ENCODE measurements at places on chromosomes 5 and 9.

- DNase-seq, result peak; percentile 41
These were observed 276.8 kb upstream of the CLINT1 start for GRCh38 chr5:158135682-158136179.

DNA sequence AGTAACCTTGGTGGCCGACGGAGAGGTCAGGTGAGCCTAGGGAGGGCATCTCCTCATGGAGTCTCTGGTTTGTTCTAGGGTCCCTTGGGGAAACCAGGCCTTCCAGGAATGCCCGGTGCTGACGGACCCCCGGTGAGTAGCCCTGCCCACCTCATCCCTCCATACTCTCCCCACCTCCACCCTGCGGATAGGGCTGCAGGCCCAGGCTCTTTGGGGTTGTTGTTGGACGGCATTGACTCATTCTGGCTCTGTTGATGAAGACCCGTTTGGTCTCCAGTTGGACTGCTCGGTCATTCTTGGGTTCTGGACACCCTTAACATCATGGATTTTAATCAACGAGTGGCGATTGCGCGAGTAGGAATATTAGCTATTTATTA lies 112.3 kb upstream of the FCN2 start:
- no peak for DNase-seq

- no peak for DNase-seq
These were observed 18.4 kb downstream of the AGXT2 start for GRCh38 chr5:35029333-35029732.

GRCh38 chr5:111234125-111234524 lies 9.9 kb downstream of the CAMK4 start:
- no peak for DNase-seq

- DNase-seq, result no peak
These were observed 10.7 kb upstream of the AGPAT2 start for GRCh38 chr9:136697821-136698526.

DNA sequence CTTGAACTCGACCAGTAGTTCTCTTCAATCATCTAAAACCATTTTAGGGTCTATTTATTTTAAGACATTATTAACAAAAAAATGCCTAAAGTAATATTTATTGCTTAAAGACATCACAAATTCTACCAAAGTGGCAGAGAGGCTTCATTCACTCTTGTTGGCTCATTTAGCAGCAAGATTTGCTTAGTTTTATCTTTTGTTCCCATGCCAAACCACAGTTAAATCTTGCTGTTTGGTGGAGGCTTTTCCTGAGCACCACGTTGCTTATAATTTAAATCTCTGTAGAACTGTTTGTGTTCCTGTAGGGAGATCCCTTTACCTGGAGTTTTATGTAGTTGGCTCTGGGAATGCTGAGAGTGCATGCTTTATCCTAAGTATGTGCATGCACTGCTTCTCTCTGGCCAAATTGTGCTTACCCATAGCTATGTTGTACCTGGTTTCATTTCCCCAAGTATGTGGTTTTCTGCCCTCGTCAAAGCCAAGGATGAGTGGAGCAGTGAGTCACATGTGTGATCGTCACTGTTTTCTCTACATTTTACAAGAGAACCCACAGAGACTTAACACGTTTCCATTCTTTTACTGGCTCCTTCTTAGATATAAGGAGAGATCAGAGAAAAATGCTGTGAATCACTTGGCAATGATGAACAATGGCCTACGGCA lies 42.1 kb upstream of the MAST4 start:
- no peak for DNase-seq

DNA sequence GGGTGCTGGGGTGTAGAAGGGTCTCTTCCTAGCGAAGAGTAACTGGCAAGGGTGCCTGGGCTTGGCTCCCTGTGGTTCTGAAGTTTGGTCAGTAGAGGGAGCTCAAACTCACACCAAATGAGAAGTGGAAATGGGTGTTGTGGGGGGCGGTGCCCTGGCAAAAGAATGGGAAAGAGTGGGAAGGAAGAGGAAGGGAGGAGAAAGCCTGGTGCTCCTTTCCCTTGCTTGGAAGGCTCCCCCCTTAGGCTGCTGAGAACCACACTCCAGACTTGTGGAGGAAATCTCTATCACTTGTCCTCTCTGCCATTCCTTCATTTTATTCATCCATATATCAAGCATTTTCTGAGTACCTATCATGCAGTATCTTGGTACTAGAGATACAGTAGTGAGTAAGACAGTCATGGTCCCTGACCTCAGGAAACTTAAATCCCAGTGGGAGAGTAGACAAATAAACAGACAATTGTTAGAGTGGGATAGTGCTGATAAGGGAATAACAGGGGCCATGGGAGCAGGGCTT lies 13.0 kb downstream of the SLC4A9 start:
- DNase-seq, result peak; percentile 61

GRCh38 chr5:142201471-142201887 lies 92.9 kb downstream of the NDFIP1 start:
- no peak for DNase-seq

GRCh38 chr9:123999661-124000060 lies 11.9 kb upstream of the LHX2 start:
- DNase-seq, result no peak

- peak; percentile 14 for DNase-seq
These were observed 140.5 kb downstream of the NPR3 start for GRCh38 chr5:32851559-32852173.

DNA sequence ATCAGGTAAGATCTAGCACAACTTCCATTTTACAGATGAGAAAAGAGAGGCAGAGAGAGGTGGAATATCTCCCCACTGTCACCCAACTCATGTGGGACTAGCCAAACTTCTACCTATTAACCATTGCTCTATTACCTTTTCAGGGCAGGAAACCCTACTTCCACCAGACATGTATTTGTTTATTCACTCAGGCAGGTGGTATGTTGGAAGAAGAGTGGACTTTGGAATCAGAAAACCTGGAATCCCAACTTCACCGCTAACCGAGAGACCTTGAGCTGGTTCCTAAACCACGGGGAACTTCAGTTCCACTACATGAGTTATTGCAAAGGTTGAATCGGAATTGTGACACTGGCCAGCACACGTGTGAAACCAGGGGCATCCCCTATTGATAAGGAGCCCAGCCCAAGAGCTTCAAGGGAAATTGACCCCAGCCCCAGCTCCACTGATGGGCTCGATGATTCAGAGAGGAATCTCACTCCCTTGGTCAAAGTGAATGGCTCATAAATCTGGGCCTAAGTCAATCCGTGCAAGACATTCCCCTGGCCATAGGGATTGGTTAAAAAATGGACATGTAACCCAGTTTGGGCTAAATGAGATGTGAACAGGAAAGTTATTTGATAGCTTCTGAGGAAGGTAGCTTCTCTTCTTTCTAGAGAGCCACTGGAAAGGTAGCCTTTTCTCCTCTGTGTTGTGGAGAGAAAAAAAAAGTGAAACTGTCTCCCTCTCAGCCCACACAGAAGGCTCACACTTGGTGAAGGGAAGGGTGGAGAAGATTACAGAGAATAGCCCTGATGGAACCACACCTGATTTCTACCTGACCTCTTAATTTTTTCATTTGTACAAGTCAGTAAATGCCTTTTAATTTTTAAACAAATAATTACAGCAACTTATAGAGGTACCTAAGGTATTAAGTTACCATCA lies 5.5 kb upstream of the GLIS3 start:
- DNase-seq, result no peak

DNA sequence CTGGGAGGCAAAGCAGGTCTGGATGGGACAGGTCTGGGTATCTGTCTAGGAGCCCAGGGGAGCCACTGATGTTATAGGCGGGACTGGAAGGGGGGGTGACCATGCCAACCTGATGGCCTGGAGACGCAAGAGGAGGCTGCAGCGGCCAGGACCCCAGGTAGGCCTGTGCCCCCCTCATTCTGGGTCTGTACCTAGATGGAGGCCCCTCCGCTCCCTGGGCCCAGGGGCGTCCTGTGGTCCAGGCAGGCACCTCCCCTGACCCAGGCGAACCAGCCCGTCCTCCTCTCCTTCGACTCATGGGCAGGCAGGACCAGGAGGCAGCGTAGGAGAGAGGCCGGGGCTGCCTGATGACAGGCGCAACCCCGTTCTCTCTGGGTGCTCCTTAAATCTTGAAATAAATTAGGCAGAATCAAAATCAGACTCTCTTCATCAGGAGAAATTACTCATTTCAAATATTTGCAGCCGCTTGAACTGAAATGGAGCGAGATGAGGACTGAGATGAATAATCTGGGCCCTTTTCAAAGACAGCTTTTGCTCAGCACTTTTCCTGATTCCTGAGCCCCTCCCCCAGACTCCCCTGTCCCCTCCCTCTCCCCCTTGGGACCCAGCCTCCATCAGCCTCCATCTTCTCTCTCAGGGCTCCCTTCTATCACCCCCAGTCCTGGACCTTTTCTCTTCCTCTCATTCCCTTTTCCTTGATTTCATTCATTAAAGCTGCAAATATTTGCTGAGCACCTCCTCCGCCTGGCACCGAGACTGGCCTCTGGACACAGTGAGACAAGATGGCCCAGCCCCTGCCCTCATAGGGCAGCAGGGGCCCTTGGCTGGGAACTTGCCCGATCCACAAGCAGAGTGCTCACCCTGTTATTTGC lies 46.8 kb upstream of the IER5L start:
- no peak for DNase-seq

DNA sequence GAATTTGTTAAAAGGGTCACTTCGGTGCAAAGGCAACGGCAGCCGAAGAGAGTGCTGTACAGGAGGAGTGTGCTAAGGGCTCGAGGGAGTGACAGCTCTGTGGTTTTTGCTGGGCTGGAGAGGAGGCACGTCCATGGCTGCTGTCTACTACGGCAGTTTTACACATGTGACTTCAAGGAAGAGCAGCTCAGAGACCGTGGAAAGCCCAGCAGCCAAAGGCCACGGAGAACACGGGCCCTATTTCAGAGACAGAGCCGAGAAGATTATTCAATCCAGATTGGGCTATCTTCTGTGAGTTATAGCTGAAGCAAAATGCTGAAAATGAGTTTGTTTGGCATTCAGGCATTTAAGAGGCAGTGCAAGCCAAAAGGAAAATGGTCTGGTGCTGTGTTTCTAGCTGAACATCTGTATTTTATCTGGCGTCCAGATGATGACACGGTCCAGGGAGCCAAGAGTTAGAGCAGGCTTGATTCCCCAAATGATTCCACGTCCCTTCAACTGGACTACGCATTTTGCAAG lies 96.4 kb downstream of the RFK start:
- no peak for DNase-seq

- no peak for DNase-seq
These were observed 499.5 kb downstream of the ENC1 start for GRCh38 chr5:74141053-74141452.

GRCh38 chr9:88310310-88310980 lies 77.8 kb upstream of the SPIN1 start:
- no peak for DNase-seq

GRCh38 chr5:172835290-172835993 lies 1.4 kb downstream of the ERGIC1 start:
- no peak for DNase-seq

DNA sequence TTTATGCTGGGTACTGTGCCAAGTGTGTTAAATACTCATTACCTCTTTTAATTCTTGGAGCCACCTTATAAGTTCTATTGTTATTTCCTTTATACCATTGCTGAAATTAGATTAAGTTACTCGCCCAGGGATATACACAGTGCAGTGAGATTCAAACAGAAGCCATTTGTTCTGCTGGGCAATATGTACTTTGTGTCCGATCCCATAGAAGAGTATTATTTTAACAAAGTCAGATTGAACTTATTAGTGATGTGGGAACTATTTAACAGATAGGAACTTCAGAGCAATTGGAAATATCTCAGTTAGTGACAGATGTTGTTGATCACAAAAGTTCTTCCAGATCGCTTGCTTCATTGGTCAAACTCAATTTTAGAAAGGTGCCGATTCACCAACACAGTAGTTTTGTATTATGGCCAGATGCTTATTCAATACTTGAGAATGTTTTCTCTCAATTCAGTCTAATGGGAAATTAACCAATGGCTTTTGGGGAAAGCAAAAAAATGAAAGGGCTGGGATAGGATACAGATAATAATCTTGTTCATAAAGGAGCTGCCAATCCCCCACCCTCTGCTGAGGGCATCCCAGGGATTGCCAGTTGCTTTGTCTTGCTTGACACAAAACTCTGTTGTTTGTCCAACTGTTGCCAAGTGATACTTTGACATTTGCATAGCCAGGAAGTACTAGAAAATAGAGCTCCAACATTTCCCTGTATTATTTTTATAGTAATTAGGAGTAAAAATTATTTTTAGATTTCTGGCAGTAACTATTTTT lies 94.8 kb upstream of the SEMA6A start:
- DNase-seq, result no peak

DNA sequence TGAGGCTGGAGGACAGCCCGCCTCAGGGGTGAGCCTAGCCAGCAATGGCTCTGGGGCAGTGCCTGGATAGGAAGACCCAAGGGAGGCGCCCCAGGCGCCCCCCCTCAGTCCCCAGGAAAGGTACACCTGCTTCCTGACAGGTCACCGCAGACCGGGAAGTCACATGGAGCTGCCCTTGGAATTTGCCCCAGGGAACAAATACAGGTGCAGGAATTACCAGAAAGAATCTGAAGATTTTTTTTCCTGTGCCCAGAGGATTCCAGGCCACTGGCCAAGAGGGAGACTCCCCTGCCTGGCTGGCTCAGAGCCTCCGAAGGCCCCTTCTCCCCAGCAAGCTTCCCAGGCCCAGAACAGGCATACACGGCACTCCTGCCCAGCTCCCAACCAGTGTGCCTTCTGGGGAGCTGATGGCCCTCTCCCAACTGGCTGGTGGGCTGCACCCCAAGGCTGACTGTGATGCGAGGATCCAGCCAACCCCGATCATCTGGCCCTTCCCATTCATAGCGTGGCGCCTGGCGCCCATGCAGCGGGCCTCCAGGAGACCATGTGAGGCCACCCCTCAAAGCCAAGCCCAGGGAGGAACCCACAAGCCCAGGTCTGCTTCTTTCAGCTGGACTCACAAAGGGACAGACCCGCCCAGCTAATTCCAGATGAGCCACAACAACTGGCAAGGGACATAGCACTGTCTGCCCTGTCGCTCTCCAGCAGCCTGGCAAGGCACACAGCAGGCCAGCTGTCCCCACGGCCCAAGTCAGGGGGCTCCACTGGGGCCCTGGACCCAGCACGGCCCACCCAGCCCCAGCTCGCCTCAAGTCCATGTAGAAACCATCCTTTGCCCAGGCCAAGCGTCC lies 2.3 kb downstream of the TPRN start:
- DNase-seq, result no peak

DNA sequence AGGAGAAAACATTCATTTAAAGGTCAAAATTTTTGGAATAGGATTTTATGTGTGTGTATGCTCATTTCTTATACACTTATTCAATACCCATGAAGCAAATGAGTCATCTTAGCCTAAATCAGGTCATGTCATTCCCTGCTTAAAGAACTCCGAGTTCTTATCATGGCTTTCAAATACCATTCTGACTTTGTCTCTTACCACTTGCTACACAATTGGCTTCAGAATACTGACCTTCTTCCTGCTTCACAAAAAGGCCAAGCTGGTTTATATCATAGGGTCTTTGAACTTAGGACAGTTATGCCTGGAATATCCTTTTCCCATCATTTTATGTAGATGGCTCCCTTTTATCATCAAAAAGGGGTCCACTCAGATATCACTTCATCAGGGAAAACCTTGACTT lies 652.2 kb upstream of the WWC1 start:
- DNase-seq, result no peak

DNA sequence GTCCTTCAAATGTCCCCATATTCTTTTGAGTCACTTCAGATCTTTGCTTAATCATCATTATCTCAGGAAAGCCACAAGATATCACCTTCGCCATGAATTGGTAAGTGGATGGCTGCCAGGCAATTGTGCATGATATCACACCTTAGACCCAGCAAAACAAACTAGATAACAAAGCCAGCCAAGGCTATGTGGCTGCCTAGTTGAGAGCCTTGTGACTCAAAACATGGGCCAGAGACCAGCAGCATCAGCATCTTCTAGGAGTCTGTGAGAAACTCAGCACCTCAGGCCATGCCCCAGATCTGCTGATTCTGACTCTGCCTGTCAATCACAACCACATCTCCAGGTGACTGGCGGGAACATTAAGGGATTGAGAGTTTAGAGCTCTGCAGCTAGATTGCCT lies 82.8 kb downstream of the SLIT3 start:
- DNase-seq, result no peak

Measured in neural crest cell (in vitro differentiated cells).